ENCODE measurements at places on chromosomes 12 and 14. TPM values are rescaled to one million over a fixed set of nuclear protein-coding genes. Genes with fewer than 3 reads are reported as not detected.

BATF gene
- not detected for total RNA-seq

ANKS1B gene
- 242 TPM for total RNA-seq

SIX4 gene
- 0.49 TPM for total RNA-seq

TTC6 gene
- total RNA-seq = 0.25 TPM

PMCH gene
- total RNA-seq = not detected

B3GNT4 gene
- 4.7 TPM for total RNA-seq
